ENCODE measurements at places on chromosomes 13 and 19. TPM values are rescaled to one million over a fixed set of nuclear protein-coding genes. Genes with fewer than 3 reads are reported as not detected.
A peak's percentile ranks its signal among the peaks of the same experiment; 100 is the strongest.

The GJA3 gene
- total RNA-seq, result not detected

The SYCN gene
- total RNA-seq, result not detected

The MRPL34 gene
- 85.7 TPM for total RNA-seq

The ZNF431 gene
- total RNA-seq, result 36.2 TPM

The RNF113B gene
- not detected for total RNA-seq

The PSG5 gene
- total RNA-seq, result not detected

DNA sequence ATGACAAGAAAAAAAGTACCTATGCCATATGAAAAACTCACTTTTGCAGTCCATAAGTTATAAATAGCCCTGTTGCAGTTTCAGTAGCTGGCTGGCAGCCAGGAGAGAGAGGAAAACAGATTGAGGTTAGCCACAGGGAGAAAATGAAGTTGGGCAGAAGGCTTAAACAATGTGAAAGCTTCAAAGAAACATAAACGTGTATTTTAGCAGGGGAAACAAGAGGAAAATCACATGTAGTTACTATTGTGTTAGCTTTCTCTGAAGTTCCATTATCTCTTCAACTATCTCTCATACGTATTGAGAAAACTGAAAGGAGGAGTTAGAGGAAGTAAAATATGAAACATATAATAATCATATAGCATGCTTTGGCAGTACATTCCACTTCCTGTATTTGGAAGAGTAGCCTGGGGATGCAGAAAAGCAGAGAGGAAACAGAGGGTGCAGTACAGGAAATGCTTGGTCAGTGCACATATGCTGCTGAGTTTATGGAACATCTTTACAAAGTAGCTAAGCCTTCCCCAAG, 1551.1 kb downstream of the EFNB2 start:
- H3K4me1 ChIP-seq, result peaks cover 3% of the 10 kb centered on the region
- no peak overlapping the region for H3K4me3 ChIP-seq
- no peak overlapping the region for H3K27ac ChIP-seq

- H3K27ac ChIP-seq, result no peak overlapping the region
- no peaks in the 10 kb centered on the region for H3K27me3 ChIP-seq
- DNase-seq, result no peak
- no peak overlapping the region for H3K4me3 ChIP-seq
- no peaks in the 10 kb centered on the region for H3K36me3 ChIP-seq
- no peaks in the 10 kb centered on the region for H3K4me1 ChIP-seq
These were observed 75.9 kb upstream of the SCEL start for GRCh38 chr13:77459592-77459991.

GRCh38 chr19:20271215-20271926, 104.4 kb downstream of the ZNF486 start:
- no peaks in the 10 kb centered on the region for H3K4me1 ChIP-seq
- DNase-seq, result peak; percentile 63
- no peak overlapping the region for H3K4me3 ChIP-seq

- peaks cover 5% of the 10 kb centered on the region for H3K4me1 ChIP-seq
- H3K4me3 ChIP-seq, result no peak overlapping the region
- no peaks in the 10 kb centered on the region for H3K27me3 ChIP-seq
- no peaks in the 10 kb centered on the region for H3K36me3 ChIP-seq
- DNase-seq, result no peak
These were observed 915 bp upstream of the KCTD12 start for GRCh38 chr13:76887076-76887563.

DNA sequence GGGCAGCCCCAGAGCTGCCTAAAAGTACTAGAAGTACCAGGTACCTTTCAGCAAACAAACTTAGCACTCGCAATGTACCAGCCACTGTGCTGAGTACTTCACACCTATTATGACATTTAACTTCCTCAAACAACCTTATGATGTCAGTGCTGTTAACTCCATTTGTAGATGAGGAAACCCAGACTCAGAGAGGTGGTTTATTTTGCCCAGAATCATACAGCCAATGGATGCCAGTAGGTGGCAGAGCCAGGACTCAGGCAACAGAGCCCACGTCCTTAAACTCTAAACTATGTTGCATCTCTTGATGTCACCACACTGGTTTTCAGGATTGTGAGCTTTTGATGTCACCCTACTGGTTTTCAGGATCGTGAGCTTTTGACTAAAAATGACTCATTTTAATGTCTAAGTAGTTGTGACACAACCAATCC, 78.9 kb downstream of the FLT1 start:
- no peak overlapping the region for H3K27ac ChIP-seq
- no peak overlapping the region for H3K4me3 ChIP-seq
- H3K4me1 ChIP-seq, result no peaks in the 10 kb centered on the region
- H3K36me3 ChIP-seq, result no peaks in the 10 kb centered on the region

DNA sequence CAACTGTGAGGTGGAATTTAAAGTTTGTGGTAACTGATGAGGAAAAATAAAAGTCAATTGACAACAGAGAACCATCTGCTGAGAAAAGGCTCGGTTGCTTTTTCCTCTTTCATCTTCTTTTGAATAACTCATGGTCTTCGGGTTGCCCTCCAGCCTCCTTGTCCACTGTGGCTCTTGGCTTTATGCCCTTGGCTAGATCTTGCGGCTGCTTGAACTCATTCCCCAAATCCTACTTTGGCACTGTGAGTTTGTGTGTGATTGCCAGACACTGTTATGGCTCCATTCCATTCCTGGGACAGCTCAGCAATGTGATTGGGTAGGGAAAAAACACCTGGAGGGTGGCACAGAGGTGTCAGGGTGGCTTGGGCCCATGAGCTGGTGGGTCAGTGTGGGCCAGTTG, 387.4 kb downstream of the DLEU7 start:
- DNase-seq, result peak; percentile 13
- H3K36me3 ChIP-seq, result no peaks in the 10 kb centered on the region
- no peaks in the 10 kb centered on the region for H3K27me3 ChIP-seq
- H3K27ac ChIP-seq, result no peak overlapping the region
- no peak overlapping the region for H3K4me3 ChIP-seq
- H3K4me1 ChIP-seq, result peaks cover 6% of the 10 kb centered on the region

GRCh38 chr19:35130761-35131720, 3.8 kb downstream of the LGI4 start:
- H3K36me3 ChIP-seq, result no peaks in the 10 kb centered on the region
- H3K4me3 ChIP-seq, result no peak overlapping the region
- peaks cover 7% of the 10 kb centered on the region for H3K4me1 ChIP-seq
- no peaks in the 10 kb centered on the region for H3K27me3 ChIP-seq
- no peak for DNase-seq
- H3K27ac ChIP-seq, result no peak overlapping the region

DNA sequence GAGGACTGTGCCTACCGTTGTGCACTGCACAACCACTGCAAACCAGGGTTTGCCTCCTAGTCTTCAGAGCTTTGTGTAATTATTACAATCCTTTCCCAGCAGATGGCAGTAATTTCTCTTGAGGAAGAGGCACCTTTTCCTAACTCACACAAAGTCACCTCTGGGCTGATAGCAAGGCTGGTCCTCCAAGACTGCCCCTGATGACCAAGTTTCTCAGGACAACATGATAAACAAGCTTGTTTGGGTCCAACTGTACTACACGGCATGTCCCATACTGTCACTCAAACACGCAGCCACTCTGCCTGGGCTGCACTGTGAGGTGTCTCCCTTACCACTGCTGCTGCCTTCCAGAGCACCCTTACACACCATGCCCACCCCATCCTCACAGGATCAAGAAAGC, 39.3 kb downstream of the RFXAP start:
- H3K4me3 ChIP-seq, result no peak overlapping the region
- DNase-seq, result no peak
- no peak overlapping the region for H3K27ac ChIP-seq
- peaks cover 28% of the 10 kb centered on the region for H3K36me3 ChIP-seq
- no peaks in the 10 kb centered on the region for H3K27me3 ChIP-seq

DNA sequence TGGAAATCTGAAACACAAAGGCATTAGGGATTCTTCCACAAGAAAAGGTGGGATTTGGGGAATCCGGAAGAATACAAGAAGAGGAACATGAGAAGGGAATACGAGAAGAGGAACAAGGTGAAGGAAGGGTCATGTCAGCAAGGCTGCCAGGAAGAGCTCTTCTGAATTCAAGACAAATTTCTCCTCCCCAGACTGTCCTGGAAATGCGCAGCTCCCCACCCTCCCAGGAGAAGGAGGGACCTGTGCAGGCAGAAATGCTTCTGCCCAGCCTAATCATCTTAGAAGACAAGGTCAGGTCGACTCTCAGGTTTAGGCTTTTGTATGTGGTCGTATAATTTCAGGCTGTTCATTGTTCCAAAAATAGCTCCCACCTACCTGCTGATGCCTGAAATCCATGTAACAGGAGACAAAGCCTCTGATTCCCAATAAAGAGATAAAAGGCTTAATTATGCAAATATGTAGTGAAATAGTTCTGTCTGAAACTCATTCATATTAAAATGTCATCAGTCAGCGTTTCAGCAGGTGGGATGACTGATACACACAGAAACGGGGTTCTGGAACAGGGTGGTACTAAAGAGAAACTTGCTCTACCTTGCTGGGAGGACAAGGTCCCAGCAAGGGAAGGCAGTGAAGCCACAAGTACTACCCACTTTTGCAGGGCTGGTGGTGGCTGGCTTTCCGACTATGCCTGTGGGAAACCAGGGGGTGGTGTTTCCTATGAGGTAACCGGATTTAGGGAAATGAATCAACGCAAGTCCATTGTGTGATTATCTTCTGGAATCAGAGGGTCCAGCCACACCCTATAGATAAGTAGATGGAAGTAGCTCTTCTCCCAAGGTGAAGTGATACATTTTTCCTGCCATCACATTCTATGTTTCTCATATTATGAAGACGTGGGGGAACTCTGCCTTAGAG, 76.1 kb downstream of the KL start:
- H3K27ac ChIP-seq, result peak overlapping the region; percentile 78
- H3K36me3 ChIP-seq, result no peaks in the 10 kb centered on the region
- no peaks in the 10 kb centered on the region for H3K27me3 ChIP-seq
- peaks cover 4% of the 10 kb centered on the region for H3K4me1 ChIP-seq

GRCh38 chr13:30720172-30720869, 15.0 kb upstream of the ALOX5AP start:
- no peak overlapping the region for H3K4me3 ChIP-seq
- H3K27ac ChIP-seq, result no peak overlapping the region
- H3K27me3 ChIP-seq, result no peaks in the 10 kb centered on the region
- H3K4me1 ChIP-seq, result peaks cover 13% of the 10 kb centered on the region

GRCh38 chr19:4957981-4958380, 10.9 kb upstream of the KDM4B start:
- no peaks in the 10 kb centered on the region for H3K4me1 ChIP-seq
- no peaks in the 10 kb centered on the region for H3K27me3 ChIP-seq
- no peak for DNase-seq
- H3K36me3 ChIP-seq, result peaks cover 12% of the 10 kb centered on the region
- no peak overlapping the region for H3K27ac ChIP-seq
- no peak overlapping the region for H3K4me3 ChIP-seq
